ENCODE measurements at places on chromosomes 16 and 17.

DNA sequence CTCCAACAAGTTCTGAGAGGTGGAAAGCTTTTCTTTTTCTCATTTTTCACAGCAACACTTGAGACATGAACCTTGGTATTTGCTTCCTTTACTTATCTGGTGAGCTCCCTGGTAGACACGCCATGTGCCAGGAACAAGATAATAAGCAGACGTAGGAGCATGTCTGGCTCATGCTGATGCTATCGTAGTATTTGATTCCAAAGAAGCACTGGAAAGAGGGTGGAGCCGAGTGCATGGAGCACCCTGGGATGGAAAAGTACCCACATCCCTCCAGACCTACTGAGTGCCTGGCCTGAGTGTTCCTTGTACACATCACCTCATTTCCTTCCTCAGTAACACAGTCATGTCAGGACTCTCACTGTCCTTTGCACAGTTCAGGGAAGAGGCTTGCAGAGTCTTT lies 231.0 kb downstream of the CBLN1 start:
- DNase-seq, result no peak

DNA sequence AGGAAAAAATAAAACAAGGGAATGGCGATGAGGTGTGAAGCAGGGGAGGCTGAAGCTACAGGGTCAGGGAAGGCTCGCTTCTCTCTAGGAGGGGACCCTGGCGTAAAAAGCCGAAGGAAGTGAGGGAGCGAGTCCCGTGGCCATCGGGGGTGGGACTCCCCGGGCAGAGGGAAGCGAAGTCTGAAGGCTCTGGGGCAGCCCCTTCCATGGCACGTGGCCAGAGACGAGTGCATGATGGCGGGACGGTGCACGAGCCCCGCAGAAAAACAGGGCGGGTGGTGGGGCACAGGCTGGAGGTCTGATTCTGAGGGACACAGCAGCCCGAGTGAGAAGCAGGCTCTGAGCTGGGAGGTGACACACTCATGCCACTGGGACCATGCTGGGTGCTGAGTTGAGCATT lies 21.1 kb upstream of the NCBP3 start:
- DNase-seq, result no peak

DNA sequence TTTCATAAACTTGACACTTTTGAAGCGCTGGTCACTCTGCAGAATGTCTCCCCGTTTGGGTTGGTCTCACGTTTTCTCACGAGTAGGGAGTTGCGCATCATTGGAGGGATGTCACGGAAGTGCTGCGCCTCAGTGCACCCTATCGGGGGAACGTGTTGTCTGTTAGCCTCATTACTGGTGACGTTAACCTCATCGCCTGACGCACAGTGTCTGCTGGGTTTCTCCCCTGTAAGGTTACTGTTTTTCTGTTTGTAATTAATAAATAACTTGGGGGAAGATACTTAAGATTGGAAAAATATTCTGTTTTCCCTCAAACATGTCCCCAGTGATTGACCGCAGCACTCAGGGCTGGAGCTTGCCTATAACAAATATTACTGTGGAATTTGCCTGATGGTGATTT lies 26.7 kb downstream of the VAC14 start:
- no peak for DNase-seq

DNA sequence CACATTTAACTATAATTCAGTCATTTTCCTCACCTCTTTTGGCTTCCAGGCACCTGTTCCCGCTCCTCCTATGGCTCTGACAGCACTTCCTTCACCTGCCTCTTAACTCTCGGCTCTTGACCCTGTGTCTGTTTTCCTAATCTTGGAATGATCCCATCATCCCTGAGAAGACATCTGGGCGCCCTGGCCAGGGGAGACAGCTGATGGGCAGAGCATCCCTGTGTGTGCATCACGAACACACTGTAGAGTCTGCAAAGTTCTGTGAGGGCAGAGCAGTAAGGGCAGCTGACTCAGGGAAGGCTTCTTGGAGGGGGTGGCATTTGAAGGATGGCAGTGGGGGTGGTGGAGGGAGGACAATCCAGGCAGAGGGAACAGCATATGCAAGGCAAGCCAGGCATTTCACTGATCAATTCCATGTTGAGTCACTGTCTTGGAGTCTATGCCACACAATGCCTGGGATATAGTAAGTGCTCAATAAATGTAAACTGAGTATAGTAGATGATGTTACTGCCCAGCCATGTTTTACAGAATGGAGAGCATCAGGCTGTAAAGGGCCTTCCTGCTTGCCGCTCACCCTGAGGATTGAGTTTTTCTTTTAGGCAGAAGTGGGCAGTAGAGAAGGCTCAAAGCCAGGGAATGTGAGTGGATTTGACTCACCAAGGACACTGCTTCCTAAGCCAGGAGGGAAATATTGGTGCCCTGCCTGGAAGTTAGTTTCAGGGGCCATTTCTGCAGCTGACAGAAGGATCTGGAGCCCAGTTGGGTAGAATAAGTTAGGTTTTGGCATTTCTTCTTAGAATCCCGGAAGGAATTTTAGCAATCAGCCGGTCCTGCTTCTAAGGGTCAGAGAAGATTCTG lies 5.8 kb upstream of the RAB11FIP4 start:
- no peak for DNase-seq

- DNase-seq, result no peak
These were observed 466 bp upstream of the HSF4 start for GRCh38 chr16:67163999-67164558.

DNA sequence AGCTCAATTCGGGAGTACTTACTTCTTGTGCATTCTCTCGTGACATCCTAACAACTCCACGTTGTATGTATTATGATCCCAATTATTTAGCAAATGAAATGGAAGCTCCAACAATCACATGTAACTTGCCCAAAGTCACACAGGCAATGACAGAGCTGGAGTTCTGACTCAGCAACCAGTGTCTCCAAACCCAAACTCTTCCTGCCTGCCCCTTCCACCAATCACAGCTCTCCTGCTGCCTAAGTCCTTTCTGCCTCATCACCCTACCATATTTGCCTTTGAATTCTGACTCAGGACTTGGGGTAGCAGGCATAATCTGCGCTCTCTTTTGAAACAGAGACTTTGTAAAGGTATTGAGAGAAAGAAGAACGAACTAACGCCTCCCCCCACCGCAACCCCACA lies 245.2 kb upstream of the MAF start:
- DNase-seq, result no peak

GRCh38 chr17:61862105-61862574 lies 1.2 kb downstream of the BRIP1 start:
- no peak for DNase-seq

- DNase-seq, result no peak
These were observed 16.6 kb downstream of the NSRP1 start for GRCh38 chr17:30133197-30133596.

DNA sequence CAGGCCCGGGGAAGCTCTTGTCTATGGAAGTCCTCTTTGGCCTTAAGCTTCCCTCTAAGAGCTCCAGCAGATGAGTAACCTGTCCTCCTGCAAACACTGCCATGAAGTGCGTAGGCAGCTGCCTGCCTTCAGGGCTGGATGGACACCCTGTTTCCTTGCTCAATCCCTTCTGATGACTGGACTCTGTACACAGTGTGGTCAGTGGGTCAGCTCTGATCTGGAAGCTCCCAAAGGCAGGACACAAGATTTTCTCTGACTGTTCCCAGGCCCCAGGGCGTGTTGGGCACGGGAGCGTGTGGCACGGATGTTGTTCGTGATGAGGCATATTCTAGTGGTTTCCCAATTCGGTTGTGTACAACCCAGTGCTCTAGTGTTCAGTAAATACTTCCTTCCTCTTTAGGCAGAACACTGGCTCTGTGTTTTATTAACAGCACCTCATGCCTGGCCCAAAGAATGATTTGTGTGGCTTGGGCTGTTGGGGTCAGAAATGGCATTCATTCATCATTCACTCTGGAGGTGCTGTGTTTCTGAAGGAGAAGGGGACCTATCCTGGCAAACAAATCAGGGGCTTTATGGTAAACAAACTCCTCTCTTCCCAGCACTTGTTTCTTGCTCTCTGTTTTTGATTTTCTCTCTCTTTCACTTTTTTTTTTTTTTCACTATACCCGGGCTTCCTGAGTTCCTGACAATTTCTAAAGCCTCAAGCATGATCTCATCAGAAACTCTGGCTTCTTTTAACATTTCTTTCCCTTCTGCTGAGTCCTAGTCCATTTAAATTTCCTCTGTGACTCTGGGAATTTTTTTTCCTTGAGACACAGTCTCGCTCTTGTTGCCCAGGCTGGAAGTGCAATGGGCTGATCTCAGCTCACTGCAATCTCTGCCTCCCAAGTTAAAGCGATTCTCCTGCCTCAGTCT lies 12.0 kb upstream of the RNF157 start:
- DNase-seq, result no peak

- DNase-seq, result no peak
These were observed 1.7 kb downstream of the CCDC154 start for GRCh38 chr16:1442697-1443096.

GRCh38 chr17:17577373-17577772 lies 14.1 kb downstream of the PEMT start:
- no peak for DNase-seq

GRCh38 chr17:58330997-58331814 lies 2.6 kb upstream of the TSPOAP1 start:
- DNase-seq, result no peak

GRCh38 chr17:38748149-38748891 lies at the start of gene PCGF2:
Gene PCGF2, minus strand, starts transcription at chr17:38748336. Its CDS starts 7,934 bp downstream, at chr17:38740402.
- peak; percentile 92 for DNase-seq

DNA sequence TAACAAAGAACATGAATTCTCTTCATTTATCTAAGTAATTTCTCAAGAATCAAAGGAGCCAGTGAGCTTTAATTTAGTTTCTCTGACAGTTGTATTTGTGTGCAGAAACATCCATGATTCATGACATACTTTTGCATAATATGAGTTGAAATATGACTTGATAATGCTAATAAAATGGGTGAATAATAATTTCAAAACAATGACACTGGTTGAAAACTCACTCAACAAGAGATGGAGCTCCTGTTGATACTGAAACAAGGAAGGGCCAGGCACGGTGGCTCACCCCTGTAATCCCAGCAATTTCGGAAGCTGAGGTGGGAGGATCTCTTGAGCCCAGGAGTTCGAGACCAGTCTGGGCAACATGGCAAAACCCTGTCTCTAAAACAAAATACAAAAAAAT lies 147.0 kb downstream of the MAP2K6 start:
- no peak for DNase-seq

DNA sequence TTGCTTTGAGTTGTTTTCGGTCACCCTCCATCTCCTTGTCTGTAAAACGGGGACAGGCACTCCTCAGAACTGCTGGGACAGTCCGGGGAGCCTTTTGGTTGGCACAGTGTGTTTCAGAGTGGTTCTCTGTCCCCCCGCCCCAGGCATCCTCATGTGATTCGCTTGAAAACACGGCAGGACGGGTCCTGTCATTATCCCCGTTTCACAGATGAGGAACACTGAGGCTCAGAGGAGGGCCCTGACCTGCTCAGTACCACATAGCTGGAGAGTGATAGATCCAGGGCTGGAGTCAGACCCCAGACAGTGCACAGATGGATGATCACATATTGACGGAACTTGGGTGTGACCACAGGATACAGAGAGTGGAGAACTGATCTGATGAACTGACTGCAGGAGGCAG lies 13.5 kb upstream of the ADGRG1 start:
- no peak for DNase-seq

GRCh38 chr16:79573884-79574283 lies 26.7 kb downstream of the MAF start:
- no peak for DNase-seq
